Epithelial cell of proximal tubule (primary cell): ENCODE measurements at places on chromosomes 3 and 15. TPM values are rescaled to one million over a fixed set of nuclear protein-coding genes. Genes with fewer than 3 reads are reported as not detected.

DNA sequence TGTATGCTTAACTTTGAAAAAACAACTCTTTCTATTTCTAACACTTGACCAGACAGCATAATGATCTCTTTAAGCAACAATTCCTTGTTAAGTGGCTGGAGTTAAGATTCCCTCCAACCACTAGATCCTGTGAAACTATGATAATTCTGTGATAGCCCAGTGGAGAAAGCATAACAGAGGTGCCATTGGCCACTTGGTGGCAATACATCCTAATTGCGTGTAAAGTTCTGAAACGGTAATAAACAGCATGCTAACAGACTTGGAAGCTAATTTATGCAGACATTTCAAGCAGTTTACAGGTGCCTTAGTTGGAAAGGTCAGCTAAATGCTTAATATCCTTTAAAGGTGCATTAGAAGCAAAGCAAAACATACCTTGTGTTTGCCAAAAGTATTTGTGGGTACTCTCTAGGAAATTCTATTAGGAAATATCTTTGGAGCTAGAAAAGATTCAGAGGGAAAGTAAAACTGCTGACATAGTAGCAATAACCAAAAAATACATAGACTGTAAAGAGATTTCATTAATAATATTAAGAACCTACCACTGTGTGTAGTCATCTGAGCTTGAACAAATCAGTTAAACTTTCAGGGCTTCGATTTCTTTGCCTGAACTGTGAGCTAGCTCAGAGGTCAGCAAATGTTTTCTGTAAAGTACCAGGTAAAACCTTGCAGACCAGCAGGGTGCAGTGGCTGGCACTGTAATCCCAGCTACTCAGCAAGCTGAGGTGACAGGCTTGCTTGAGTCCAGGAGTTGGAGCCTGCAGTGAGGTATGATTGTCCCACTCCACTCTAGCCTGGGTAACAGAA lies 19.0 kb upstream of the CSTA start:
- no peak for DNase-seq

- no peak for DNase-seq
Measured at GRCh38 chr15:68367992-68368391, 64.0 kb downstream of the ITGA11 start.

- no peak for DNase-seq
Measured at GRCh38 chr3:176987901-176988650, 209.2 kb downstream of the TBL1XR1 start.

- DNase-seq, result no peak
Measured at GRCh38 chr15:61151791-61152190, 77.3 kb downstream of the RORA start.

- DNase-seq, result no peak
Measured at GRCh38 chr3:19937459-19938294, 3.7 kb upstream of the EFHB start.

DNA sequence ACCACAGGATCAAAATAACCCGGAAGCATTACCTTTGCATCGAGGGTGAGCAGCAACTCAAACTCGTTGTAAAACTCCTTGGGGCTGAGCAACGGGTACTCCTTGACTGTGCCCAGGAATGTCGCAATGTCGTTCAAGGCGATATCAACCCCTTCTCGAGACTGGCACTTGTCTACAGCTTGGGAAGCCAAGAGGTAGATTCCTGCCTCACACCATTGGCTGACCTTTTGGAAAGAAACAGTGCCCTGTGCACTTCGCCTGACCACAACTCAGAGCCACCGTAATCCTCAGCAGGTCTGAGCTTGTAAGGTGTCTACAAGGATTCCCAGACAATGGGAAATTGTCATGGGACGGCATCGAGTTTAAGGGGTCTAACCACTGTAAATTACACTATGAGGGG lies 43.9 kb downstream of the B3GNT5 start:
- no peak for DNase-seq

GRCh38 chr3:9916734-9917680 lies at the start of gene IL17RC:
TSS of gene IL17RC (plus strand) at chr3:9917098. CDS start at chr3:9917316, 218 bp downstream.
- no peak for DNase-seq

DNA sequence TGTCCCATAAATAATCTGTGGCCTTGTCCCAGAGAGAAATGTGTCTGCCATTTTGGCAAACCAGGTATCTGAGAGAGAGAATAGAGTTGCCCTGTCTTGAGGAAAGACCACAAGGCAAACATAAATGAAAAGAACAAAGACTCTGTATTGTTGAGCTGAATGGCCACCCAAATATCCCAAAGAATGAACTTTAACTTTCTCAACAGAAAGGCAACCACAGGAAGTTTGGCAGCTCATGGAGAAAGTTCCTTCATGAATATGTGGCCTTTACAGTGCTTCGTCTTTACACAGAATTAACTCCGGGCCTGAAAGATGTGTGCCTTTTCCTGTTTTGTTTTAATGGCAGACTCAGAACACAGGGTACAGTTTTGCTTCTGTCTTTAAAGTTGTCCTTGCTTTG lies 41.4 kb upstream of the THBS1 start:
- DNase-seq, result no peak

DNA sequence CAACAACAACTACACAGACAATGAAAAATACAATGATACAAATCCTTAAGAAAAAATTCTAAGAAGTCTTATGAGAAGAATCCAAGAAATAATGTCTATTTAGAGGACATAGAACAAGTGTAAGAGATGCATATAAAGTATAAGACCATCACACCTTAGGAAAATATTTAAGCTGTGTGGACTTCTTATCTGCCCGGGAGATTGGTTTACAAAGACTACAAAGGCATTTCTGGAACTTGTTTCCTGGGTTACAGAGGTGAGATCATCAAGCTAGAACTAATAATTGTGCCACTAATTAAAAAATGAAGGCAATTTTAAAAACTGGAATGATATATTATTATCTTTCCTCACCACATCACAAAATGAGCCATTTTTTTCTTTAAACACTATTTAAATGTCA lies 507.1 kb downstream of the GRM7 start:
- DNase-seq, result no peak

The ITIH1 gene
- total RNA-seq, result not detected in 2 replicates

The TRPM7 gene
- 16.6 and 16.8 TPM in 2 replicates for total RNA-seq
